ENCODE measurements at places on chromosomes 2 and 18.

GRCh38 chr2:186308347-186308746 is 177.7 kb upstream of the ZC3H15 start:
- no peak for DNase-seq

GRCh38 chr2:55976681-55977080 is 53.1 kb upstream of the EFEMP1 start:
- DNase-seq: no peak

DNA sequence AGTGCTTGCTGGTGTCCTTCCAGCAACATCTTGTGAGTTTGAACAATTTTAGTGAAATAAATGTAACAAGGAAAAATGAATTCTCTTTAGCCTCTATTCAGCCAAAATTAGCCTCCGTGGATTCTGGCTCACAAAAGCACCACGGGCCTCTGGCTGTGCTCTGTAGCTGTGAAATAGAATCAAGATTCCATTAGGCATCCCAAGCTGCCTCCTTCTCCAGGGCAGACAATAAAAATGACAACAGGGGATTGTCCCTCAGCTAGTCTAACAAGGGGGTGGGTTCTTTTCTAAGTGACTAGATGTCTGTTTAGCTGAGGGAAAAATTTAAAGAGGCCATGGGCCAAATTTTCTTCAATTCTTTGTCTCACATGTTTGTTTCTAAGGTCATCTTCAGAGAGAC is 254.7 kb upstream of the FIGN start:
- DNase-seq: no peak

GRCh38 chr2:151978709-151979108 is 120.1 kb downstream of the CACNB4 start:
- DNase-seq: peak; percentile 91

DNA sequence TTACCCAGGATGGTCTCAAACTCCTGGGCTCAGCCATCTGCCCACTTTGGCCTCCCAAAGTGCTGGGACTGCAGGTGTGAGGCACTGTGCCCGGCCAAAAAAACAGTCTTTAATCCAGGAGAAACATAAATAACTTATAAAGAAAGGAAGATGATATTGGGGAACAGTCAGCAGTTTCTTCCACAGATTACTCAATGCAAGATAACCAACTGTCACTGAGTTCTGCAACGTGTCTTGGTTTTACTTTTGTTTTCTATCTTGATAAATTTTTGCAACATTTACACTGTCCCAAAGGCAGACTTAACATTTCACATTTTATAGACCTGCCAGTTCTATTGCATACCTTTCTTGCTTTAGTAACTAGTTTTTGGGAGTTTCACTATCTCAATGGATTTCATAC is 71.1 kb downstream of the ANKRD44 start:
- no peak for DNase-seq

GRCh38 chr2:36528274-36528673 is 69.7 kb downstream of the FEZ2 start:
- no peak for DNase-seq

DNA sequence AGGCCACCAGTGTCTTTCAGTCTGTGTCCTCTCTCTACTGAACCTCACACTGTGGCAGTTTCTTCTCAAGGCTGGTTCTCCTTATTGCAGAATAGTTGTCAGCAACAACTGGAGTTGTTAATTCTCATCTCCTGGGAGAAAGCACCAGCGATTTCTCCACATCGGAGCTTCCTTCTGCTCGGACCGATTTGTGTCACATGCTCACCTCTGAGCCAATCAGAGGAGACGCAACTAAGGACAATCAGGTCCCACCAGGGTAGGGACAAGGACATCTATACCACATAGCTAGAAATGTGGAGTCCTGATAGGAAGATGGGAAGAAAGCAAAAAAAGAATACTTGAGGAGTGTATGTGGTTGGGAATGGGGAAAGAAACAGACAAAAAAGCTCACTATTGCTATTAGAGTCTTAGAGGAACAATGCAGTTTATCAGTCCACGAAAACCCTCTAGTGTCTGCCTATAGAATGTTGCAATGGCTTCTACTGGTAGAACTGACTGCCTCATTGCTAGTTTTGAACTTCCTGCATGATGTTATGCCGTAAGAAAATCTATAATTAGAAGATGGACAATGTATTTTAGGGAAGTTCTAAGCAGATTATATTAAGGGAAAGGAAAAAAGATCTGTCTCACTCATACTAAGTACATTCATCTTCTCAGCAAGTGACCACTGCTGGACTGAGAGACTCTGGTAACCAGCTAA is 169.7 kb downstream of the CDCA7 start:
- no peak for DNase-seq

DNA sequence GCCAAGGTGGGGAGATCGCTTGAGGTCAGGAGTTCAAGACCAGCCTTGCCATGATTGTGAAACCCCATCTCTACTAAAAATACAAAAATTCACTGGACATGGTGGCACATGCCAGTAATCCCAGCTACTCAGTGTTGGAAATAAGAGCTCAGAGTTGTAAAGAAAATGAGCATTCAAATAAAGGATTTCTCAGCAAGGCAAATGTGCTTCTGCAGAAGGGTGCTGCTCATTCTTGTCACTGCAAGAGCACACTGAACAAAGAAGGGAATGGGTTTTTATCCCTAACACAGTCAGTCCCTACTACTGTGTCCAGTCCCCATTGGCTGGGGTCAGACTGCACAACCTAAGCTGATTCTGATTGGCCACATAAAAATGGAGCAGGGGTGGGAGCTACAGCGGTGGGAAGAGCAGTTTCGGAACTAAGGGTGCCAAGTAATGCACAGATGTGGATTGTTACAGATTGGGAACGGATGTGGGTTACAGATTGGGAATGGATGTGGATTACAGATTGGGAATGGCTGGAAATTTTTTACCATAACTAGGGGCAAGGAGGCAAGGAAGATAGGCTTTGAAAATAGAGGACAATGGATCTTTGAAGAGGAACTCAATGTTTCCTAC is 31.1 kb upstream of the TRAPPC8 start:
- DNase-seq: no peak

DNA sequence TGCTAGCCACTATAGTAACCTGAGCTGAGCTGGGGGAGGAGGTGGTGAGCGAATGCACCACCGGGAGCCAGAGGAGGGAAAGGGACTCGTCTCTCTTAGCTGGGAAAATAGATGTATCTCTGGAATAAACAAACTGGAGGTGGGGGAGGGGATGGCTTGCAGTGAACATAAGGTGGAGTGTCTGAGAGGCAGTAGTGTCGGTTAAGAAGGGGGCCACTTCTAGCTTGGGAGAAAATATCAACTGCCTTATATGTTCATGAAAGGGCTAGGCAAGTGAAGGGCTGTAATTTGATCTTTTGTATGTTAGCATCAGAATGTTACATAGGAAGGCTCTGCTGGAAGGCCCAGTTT is 2.2 kb downstream of the SETBP1 start:
- no peak for DNase-seq

DNA sequence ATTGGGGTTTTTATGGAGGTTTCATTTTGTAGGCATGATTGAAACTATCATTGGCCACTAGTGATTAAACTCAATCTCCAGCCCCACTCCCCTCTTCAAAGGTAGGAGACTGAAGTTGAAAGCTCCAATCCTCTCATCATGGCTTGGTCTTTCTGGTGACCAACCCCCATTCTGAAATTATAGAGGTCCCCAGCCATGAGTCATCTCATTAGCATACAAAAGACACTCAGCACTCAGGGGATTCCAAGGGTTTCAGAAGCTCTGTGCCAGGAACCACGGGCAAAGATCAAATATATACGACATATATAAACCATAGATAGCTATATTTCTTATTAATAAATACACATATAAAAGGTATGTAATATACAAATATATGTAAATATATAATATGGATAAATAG is 256.0 kb upstream of the POU3F3 start:
- no peak for DNase-seq

GRCh38 chr2:168401048-168401556 is 55.0 kb upstream of the CERS6 start:
- DNase-seq: no peak

- DNase-seq: no peak
Observed at GRCh38 chr2:88499204-88499603, 46.7 kb upstream of the FOXI3 start.

DNA sequence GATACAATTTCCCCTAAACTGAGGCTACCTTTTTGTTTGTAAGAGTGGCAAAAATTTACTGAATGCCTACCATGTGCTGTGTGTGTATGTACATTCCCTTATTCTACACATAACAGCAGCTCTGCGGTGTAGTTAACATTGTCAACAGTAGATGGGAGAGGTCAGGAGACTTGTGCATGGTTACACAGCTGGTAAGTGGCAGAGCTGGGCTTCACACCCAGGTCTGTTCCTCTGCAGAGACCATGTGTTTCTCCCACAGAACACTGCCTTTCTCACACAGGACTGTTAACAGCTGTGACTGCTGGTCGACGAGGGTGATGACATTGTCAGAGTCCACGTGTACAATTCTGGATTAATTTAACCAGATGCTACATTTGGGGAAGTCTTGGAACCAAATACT is 49.1 kb downstream of the EML6 start:
- no peak for DNase-seq

DNA sequence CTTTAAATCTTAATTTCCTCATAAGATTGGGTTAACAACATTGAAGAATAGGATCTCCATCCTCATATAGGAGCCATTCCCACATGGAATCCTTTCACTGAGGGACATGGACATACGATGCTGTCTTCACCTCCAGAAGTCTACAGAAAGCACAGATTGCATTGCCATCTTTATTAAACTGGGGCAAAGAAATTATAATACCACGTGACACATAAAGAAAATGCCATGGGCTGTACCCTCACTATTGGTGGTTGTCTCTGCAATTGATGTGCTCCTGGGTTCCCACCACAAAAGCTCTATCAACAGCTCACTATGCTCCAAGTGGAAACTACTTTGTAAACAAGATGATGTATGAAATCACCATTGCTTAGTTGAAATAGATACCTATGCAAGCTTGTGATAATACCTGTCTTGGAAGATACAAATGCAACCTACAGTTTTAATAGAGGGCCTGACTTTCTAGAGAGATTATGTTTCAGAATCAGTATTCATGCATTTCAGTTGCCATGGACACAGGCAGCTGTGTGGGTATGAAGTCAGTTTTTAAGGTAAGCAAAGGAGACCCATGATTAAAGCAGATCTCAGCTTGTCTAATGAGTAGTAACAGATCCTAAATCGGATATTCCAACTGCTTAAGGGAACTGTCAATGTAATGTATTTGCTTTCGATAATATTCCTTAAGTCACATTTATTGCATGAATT is 337.0 kb downstream of the RAD51AP2 start:
- no peak for DNase-seq

GRCh38 chr2:235876099-235876679 is 292.0 kb downstream of the GBX2 start:
- no peak for DNase-seq

DNA sequence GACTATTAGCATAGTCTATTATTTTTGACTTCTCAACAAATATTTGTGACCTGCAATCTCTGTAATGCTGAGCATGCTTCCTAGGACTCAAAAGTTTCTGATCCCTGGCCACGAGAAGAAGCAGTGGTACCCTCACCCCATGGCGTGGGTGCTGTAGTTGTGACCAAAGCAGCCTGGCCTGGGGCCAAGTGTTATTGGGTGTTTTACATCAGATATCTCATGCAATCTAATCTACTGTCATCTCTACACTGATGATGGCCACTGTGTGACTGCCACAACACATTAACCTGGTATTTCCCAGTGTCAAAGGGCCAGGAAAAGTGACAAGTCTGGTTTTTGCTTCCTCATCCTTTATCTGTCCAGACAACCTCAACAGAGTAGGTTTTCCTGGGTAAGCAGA is 80.8 kb upstream of the WIPF1 start:
- DNase-seq: no peak

DNA sequence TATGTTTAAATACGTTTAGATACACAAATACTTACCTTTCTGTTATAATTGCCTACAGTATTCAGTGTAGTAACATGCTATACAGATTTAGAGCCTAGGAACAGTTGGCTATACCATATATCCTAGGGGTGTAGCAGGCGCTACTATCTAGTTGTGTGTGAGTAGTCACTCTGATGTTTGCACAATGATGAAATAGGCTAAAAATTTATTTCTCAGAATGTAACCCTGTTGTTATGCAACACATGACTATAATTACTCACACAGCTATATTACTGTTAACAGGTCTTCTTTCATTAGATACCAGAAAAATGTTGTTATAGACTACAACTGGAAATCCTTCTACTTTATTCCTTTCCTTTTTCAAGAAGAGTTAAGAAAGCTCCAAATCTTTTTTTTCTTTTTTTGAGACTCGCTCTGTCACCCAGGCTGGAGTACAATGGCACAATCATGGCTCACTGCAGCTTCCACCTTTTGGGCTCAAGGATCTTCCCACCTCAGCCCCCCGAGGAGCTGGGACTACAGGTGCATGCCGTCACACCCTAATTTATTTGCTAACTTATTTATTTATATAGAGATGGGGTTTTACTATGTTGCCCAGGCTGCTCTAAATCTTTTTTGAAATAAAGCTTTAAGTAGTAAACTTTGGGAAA is 48.5 kb downstream of the C2orf74 start:
- no peak for DNase-seq

GRCh38 chr2:207883002-207883780 is 113.5 kb upstream of the FZD5 start:
- no peak for DNase-seq

GRCh38 chr2:174495365-174496012 is 8.7 kb upstream of the GPR155 start:
- no peak for DNase-seq

DNA sequence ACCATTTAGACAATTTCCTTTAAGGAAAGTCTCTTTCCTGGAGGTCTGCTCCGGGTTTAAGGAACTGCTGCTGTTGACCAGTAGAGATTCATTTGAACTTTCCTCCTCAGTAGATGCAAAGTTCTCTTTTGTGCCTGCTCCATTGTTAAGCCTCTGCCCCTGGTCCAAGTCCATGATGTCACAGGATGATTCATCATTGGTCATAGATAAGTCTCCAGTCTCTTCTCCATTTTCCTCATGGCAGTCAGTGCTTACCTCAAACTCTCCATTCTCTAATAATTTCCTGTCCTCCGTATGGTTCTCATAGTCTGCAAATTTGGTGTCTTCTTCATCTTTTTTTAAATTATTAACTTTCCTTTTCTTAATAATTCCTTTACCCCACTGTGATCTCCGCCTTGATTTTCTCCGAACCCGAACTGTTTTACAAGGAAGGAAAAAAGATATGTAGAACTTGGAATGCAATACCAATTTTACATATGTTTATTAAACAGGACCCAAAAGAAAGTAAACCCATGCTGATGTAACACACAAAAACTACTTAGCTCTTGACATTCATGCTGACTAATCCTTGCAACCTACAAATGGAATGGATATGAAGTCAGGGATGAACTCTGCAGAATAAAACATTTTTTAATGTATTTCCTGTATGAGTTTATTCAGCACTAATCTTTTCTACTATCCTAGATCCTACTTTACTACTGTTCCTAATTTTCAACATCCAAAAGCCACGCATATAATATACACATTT is 169.1 kb downstream of the ATAD2B start:
- DNase-seq: no peak

GRCh38 chr2:70684846-70685622 is 83.0 kb downstream of the ADD2 start:
- DNase-seq: peak; percentile 19

Data from cerebellum (tissue), 4 donors.